ENCODE measurements at places on chromosomes 7 and 10.

DNA sequence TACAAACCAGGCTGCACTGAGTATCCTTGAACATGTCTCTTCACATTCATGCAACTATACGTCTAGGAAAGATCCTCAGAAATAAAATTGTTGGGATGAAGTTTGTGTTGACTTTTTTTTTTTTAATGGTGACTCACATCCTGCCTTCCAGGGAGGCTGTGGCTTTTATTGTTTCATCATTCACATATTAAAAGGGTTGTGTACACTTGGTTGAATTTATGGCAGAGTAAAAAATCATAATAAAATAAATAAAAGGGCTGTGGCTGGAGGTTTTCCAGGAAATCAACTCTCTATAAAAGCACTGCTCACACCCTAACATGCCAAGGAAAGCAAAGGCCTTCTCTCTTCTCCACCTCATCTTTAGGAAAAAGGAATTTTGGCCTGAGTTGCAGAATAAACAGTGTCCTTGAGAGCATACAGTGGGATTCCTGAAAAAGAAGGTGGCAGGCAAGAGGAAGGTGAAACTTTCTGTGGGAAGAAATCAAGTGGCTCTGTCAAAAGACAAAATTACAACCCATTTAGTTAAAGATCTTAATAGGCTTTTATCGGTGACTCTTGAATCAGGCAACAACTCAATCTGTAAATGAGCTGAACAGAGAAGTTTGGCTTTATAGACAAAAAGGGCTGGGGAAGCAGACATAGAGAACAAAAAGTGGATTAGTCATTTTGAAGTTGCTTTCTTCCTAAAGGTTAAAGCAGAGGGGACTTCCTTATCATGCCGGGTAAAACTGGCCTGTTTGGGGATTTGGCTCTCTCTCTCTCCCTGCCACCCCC lies 41.6 kb upstream of the FHIP2A start:
- DNase-seq, result no peak

DNA sequence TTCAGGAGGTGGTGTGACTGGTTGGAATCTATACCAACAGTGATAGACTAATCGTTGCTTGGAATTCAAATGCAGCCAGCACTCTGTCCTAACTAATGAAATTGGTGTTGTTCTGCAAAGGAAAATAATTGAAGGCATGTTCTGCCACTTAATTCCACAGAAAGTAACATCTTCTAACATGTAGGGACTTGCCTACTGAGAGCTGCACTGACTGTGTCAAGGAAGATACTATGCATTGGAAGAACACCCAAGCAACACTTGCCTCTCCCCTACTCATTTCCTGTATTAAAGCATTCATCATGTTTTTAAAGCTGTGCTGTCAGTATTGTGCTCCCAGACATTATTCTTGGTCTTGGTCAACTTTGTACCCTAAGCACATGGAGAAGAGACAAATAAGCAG lies 2.7 kb upstream of the CYP3A7 start:
- no peak for DNase-seq

DNA sequence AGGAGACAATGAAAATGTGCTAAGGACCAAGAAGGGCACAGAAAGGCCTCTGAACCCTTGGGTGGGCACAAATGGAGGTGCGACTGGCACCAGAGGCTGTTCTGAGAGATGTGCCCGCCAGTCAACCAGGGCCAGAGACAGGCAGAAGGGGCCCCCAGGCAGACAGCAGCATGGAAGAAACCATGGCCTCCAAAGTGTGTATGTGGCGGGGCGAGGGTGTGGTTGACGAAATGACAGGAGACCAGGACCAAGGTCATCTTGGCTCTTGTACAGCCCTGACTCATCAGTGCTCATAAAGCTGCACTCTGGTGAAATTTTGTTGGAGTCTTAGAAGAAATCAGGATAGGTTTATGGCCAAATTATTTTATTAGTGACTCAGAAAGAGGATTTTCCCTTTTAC lies 4.0 kb upstream of the MRPS24 start:
- DNase-seq, result no peak

DNA sequence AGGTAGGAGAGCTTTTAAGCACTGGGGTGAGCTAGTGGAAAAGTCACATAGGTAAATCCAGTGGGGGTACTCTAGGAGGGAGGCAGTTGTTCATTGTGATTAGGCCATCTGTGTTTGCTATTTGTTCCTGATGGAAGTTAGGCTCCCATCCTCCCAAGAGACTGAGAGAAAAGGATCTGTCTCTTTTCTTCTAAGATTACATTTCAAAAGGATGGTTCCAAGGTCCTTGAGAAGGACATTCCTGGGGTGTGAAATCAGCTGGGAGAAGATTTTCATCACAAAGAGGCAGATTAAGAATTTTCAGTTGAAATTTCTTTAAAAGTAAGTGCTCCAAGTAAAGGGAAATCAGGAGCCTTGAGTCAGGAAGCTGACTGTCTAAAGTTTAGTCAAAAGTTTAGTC lies 210.8 kb upstream of the CSTF2T start:
- peak; percentile 80 for DNase-seq

DNA sequence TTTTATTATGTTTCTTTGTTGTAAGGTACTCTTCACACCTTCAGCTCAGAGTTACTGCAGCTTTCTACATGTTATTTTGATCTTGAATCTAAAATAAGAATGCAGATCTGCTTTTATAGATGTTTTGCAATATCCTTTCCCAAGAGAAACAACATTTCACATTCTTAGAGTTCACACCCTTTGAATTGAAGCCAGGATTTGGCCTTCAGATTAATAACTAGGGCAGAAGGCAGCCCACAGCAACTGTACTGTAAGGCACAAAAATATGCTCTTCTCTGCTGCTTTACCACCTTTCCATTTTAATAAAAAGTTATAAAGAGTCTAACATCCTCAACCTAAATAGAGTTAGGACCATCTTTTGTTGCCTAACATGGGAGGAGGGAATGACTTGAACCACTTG lies 224.7 kb downstream of the LHFPL3 start:
- no peak for DNase-seq

- DNase-seq, result no peak
Measured at GRCh38 chr7:27846388-27846787, 106.4 kb downstream of the TAX1BP1 start.

DNA sequence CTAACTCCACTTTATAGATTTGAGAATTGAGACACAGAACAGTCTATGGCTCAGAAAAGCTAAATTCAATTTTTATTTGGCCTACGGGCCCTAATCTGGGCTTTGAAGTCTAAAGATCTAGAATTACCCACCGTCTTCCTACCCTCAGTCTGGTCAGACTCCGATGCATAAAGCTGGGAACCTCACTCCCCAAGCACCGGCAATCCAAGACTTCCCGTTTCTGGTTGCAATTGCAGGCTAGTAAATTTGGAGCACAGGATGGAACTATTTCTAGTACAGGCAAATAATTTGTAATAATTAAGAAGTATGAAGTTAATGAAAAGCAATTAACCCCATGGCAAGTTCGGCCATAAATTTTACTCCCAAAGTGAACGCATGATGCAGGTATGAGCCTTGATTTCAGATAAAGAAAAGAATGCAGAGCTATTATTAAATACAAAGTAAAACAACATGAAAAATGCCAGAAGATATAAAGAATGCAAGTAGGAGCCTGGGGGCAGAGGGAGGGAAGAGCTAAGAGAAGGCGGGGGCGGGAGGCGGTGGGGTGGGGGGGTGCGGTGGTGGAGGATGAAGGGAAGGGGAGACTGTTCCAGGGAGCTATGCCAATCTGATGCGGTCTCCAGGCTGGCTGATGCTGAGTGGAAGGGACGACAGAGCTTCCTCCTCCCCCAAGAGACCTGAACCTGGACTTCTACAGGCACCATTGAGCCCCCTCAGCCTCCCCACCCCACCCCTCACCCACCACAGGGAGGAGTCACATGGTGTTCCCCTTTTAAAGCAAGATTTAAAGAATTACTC lies 45.1 kb downstream of the BPGM start:
- DNase-seq, result no peak

GRCh38 chr10:69459893-69460575 lies 8.8 kb downstream of the TSPAN15 start:
- DNase-seq, result no peak

DNA sequence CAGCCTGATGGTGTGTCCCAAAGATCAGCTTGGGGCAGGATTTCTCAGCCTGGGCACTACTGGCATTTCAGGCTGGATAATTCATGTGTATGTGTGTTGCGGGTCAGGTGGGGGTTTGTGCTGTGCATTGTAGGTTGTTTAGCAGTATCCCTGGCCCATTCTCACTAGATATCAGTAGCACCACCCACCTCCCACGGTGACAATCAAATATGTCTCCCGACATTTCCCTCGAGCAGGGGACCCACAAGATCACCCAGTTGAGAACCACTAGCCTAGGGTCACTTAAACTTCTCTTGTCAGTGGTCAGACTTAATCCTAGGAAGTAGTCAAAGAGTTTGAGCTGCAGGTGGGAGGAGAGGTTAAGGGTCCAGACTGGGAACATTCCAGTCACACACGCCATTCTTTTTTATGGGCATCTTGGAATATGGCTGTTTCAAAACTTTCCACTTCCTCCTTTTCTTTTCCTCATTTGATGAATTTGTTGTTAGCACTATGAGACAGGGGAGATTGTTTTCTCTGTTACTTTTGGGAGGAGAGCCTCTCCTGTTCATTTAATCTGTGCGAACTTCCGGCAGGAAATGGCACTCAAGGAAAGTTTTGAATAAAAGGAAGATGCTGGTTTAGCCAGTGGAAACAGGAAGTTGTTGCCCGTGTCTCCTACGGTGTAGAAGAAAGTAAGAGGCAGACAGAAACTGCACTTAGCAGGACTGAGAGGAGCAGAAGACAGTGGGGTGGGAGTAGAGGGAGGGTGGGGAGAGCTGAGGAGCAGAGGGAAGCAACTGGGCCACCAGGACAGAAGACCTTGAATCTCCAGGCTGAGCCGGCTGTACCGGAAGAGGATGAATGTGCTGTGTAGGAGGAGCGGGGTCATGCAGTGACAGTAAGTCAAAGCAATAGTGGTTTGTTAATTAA lies 17.6 kb upstream of the EXOC6 start:
- DNase-seq, result no peak

GRCh38 chr7:153934048-153934447 lies 118.2 kb upstream of the DPP6 start:
- DNase-seq, result no peak

- DNase-seq, result no peak
Measured at GRCh38 chr7:92751902-92752901, 84.2 kb downstream of the CDK6 start.

DNA sequence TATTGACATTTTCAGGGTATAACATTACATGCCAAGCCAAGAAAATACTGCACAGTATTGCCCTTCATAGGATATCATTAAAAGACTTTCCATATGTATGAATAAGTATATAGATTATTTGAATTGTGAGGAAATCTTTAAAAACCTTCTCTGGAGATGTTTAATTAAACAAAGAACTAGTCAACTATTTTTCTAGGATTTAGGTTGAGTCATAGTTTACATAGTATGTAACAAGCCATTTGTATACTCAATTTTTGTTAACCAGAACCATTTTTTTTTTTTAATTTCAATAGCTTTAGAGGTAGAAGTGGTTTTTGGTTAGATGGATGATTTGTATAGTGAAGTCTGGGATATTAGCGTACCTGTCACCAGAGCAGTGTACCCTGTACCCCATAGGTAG lies 151.2 kb upstream of the ASAH2 start:
- no peak for DNase-seq

GRCh38 chr7:8146106-8146787 lies 115.7 kb downstream of the ICA1 start:
- no peak for DNase-seq

DNA sequence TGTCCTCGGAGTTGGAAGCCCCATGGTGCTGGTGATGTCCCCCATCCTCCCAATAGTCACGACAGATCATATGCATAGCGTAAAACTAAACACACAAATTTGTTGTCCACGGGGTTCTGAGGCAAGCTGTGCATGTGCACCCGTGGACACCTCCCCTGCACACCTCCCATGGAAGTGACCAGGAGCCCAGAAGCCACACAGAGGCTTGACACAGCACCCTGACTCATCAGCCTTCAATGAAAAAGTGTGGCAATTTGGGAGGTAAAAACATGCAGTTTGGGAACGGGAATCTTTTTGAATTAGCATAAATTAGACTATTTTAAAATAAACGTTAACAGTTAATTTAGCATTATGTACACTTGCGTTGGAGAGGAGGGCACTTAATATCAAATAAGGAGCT lies 89.2 kb upstream of the NPS start:
- no peak for DNase-seq

GRCh38 chr7:83684928-83685327 lies 36.0 kb upstream of the SEMA3E start:
- peak; percentile 95 for DNase-seq

- DNase-seq, result no peak
Measured at GRCh38 chr10:76020630-76021029, 589.2 kb downstream of the LRMDA start.

- DNase-seq, result no peak
Measured at GRCh38 chr7:11192506-11192905, 218.8 kb downstream of the PHF14 start.

DNA sequence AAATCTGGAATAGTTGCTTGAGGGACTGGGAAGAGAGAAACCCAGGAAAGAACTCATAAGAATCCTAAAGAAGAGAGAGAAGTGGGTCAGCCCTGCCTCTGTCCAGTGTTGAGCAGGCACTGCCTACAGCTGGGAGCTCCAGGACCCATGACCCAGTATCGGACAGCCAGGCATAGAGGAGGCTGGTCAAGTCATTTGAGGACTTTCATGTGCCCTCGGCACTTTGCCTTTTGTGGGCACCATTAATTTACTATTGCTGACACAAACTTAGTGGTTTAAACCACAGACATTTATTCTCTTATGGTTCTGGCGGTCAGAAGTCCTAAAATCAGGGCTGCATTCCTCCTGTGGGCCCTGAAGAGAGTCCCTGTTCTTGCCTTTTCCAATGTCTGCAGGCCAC lies 60.3 kb downstream of the CPXM2 start:
- DNase-seq, result no peak

DNA sequence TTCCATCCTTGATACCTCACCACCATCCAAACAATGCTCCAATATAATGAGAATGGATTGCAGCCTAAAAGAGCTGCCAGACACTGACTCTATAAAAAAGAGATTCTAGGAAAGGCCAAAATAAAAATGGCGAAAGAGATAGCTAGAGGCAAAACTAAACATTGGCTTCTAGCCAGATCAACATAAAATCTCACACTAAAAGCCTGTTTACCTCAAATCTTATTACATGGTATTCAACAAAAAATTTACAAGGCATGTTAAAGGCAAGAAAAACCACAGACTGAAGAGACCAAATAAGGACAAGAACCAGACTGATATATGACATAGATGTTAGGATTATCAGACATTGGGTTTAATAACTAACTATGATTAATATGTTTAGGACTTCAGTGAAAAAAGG lies 1127.0 kb downstream of the DNAJB9 start:
- DNase-seq, result no peak

- no peak for DNase-seq
Measured at GRCh38 chr7:88289564-88290025, 17.1 kb downstream of the STEAP4 start.

Measured in iPS DF 6.9 (cell line).